RPMI7951 (cell line): ENCODE measurements at places on chromosomes 13 and 19. TPM values are rescaled to one million over a fixed set of nuclear protein-coding genes. Genes with fewer than 3 reads are reported as not detected.

GRCh38 chr13:110138010-110138699, 168.8 kb downstream of the COL4A1 start:
- peak; percentile 76 for DNase-seq

DNA sequence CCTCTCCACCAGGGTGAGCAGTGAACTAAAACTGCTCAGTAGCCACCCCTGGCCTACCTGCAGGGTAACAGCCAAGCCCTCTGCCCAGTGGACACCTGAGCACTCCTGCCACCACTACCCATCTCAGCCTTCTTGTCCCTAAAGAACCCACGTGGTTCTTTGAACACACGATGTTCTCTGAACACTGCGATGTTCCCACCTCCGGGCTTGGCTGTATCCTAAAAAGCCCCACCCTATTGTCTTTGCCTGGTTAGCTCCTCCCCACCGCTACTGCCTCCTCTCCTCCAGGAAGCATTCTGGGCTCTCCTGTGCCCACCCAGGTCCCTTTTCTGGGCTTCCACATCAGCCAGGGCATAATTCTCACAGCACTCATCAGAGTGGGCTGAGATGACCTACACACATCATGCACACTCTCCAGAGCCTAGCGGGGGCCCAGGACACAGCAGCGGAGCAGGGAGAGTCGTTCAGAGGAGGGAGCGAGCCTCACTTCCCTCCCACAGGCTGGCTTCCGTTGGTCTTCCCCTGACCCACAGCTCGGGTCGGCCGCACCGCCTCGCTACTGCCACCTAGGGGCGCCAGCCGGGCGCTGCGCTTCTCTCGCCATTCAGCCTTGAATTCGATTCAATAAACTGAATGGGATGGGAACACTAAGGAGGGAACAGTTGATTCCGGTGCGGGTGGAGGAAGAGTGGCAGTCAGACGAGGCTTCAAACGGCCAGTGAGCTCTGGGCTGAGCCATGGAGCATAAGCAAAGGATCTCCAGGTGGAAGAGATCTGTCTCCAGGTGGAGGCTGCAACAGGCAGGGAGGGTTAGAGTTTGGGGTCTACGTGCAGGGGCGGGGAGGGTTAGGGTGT, 3.2 kb downstream of the ELAVL1 start:
- peak; percentile 69 for DNase-seq

- peak; percentile 96 for DNase-seq
These were observed 103.5 kb downstream of the POSTN start for GRCh38 chr13:37495046-37495445.

DNA sequence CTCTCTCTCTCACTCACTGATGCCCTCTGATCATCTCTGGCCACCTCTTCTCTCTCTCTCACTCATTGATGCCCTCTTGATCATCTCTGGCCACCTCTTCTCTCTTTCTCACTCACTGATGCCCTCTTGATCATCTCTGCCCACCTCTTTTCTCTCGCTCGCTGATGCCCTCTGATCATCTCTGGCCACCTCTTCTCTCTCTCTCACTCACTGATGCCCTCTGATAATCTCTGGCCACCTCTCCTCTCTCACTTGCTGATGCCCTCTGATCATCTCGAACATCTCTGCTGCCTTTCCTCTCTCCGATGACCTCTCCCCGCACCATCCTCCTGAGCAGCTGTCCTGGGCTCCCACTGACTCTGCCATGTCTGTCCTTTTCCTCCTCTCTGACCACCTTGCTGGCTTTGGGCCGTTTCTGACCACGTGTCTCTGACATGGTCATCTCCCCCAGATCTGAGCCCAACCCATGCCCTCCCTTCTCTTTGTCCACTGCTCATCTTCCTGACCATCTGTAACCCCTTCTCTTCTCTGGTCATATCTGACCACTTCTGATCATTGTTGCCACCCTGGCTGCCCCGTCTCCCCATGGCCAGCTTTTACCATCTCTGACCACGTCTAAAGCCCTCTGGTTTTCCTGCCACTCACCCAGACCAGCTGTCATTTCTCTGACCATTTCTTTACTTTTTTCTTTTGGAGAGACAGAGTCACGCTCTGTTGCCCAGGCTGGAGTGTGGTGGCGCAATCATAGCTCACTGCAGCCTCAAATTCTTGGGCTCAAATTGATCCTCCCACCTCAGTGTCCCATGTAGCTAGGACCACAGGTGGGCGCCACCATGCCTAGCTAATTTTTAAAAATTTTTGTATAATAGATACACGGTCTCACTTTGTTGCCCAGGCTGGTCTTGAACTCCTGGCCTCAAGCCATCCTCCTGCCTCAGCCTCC, 2.4 kb downstream of the LRFN3 start:
- DNase-seq = no peak

GRCh38 chr19:35408284-35409171, 37.7 kb downstream of the GPR42 start:
- DNase-seq = no peak

- DNase-seq = no peak
These were observed 17.5 kb downstream of the TMEM255B start for GRCh38 chr13:113776231-113777125.

DNA sequence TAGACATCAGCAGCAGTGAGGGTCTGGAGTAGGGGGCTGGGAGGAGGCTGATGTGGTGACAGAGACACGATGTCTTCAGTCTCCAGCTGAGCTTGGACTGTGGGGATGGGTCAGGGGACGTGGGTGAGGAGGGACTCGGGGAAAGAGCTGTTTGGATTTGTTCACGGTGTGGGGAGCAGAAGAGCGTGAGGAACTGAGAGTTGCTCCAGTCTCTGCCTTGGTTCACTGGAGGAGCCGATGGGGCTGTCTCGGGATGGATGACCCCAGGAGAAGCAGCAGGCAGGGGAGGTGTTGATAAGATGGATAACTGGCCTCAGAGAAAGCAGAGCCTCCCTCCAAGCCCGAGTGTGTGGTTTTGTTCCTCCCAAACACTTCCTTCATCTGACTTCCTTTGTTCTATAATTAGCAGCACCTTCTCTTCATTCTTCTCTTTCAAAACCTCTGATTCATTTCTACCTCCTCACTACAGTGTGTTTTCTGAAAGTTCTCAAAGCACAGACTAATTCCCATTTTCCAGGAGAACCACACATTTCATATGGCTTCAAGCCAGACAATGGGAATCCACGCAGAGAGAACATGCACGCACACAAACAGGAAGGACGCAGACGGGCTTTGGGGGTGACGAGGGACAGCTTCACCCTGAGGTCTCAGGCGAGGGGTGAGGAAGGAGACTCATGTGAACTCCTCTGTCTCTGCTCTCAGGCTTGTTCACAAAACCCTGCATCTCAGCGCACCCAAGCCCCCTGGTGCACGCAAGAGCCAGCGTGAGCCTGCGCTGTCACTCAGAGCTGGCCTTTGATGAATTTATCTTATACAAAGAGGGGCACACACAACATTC, 18.6 kb downstream of the LAIR2 start:
- DNase-seq = peak; percentile 31

GRCh38 chr13:32878163-32878562, 138.1 kb upstream of the KL start:
- peak; percentile 10 for DNase-seq

DNA sequence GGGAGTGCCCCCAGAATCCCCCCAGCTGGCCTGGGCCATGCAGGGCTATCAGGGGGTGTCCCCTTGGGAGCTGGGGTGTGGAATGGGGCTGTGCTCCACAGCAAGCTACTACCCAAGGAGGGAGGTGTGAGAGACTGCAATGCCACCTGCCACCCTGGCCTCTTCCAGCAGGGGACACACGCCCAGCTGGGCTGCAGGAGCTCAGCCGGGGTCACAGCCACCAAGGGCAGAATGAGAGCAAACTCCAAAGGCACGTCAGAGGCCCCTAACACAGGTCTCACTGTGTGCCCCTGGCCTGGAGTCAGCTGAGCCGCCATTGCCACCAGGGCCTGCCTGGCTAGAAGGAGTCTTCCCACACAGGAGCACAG, 55.5 kb downstream of the MLLT1 start:
- DNase-seq = no peak

- peak; percentile 28 for DNase-seq
These were observed 40.5 kb downstream of the GATAD2A start for GRCh38 chr19:19445911-19446361.

GRCh38 chr13:28854657-28855056, 34.5 kb downstream of the MTUS2 start:
- peak; percentile 19 for DNase-seq

- DNase-seq = peak; percentile 96
These were observed at the start of gene ZNF223 for GRCh38 chr19:44051650-44052402. ZNF223 (plus strand) TSS chr19:44052036; CDS start chr19:44055177, 3,141 bp downstream.

PSG6 gene
- total RNA-seq = not detected in 2 replicates

CATSPERD gene
- total RNA-seq = not detected in 2 replicates

S1PR5 gene
- 0.29 TPM in 1 of 2 replicates, not detected in the other for total RNA-seq

C19orf85 gene
- total RNA-seq = not detected in 2 replicates

LRRC63 gene
- total RNA-seq = 0.20 and 0.48 TPM in 2 replicates

CLC gene
- total RNA-seq = not detected in 2 replicates

NOVA2 gene
- not detected in 2 replicates for total RNA-seq
